Activated gamma-delta T cell treated with anti-CD3 and anti-CD28 coated beads, Interleukin-2, amount 50 U/mL, for 16 hours (primary cell): ENCODE measurements at places on chromosomes 1 and 21.

DNA sequence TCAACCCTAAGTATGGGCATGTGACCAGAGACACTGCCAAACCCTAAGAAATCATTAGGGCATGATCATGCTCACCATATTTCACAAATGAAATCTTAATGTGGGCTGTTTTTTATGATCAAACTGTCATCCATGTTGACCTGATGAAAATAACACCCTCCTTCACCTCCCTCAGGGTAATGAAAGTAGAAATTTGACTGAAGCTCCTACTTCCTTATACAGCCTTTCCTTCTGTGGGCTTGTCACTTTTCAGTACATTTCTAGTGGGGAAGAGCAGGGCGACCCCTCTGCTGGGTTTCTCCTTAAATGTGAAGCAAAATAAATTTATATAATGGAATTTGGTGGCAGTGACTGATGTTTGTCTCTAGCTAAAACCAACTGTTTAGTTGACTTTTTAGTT lies 25.9 kb downstream of the IVNS1ABP start:
- no peak for DNase-seq

- no peak for DNase-seq
These were observed 2.8 kb upstream of the ADAM30 start for GRCh38 chr1:119898981-119899720.

DNA sequence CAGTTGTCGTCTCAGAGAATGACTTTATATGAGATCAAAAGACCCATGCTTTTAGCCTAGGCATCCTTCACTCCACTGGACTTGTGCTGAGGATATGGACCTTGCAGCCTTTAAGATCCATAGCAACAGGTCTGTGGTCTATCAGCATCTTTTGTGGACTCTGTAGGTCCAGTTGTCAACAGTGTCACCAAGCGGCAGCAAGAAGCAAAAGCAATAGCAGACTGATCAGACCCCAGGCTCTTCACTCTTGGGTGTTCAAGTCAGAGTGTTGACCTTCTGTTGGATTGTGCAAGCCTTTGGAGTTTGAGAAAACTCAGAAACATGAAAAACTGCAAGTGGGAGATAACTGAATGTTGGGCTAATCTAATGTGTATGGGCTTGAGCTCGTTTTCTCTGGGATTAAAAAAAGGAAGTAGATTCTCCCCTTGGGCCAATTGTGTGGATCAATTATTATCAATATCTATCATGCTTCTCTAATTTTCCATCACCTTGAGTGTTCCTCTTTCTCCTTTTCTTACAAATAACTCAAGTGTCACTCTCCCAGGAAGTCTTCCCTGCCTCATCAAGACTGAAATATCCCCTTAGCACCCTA lies 144.2 kb downstream of the LYPLAL1 start:
- no peak for DNase-seq

- no peak for DNase-seq
These were observed 24.5 kb upstream of the SLC1A7 start for GRCh38 chr1:53166912-53167311.

GRCh38 chr21:36035381-36035791 lies 24.9 kb downstream of the SETD4 start:
- no peak for DNase-seq

- DNase-seq, result no peak
These were observed 37.1 kb upstream of the EXO1 start for GRCh38 chr1:241810769-241811405.

GRCh38 chr1:89484092-89485038 lies 40.3 kb upstream of the LRRC8B start:
- DNase-seq, result no peak

DNA sequence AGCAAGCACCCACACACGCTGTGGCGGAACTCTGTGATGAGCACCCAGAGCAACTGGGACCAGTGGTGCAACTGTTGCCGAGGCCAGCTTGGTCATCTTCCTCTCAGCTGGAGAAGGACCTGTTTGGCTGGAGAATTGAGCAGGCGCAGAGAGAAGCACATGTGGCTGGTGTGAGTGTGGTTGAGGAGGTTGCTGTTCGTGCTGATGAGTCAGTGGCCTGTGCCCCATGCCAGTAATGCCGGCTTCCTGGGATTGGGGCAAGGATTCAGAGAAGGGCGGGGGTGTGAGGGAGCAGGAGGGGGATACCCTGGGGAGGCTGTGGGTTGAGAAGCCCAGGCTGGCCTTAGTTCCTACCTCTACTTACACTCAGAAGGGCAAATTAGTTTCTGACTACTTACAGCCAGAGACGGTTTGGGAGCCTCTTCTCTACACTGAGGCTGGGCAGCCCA lies 57.5 kb upstream of the EPS8L3 start:
- no peak for DNase-seq

- DNase-seq, result no peak
These were observed 14.6 kb downstream of the NGF start for GRCh38 chr1:115323366-115324004.

DNA sequence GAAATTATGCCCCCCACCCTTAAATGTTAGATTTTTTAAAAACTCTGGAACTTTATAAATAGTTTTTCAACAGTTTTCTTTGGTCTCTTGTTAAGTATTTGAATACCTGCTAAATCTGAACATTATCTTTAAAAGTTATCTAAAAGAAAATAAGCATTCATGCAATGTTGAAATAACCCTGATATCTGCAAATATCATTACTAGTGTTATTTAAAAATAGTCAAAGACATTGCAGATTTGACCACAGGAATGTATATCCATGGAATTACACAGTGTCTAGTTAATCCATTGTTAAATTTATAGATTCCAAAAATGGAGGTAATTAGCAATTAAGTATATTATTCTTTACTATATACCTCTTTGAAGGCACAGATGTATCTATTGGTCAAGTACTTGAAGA lies 42.0 kb downstream of the PRRX1 start:
- no peak for DNase-seq

DNA sequence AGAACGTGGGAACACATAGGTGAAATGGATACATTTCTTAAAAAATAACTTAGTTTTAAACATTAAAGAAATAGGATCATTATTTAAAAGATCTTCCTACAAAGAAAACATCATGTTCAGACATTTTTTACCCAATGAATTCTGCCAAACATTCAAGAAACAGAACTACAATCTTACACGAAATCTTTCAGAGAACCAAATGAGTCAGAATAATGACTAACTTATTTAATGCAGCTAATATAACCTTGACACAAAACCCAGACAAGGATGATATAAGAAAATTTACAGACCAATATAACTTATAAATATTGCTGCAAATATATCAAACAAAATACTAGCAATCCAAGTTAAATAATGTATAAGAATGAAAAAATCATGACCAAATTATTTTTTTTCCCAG lies 220.1 kb upstream of the KCNK2 start:
- no peak for DNase-seq

DNA sequence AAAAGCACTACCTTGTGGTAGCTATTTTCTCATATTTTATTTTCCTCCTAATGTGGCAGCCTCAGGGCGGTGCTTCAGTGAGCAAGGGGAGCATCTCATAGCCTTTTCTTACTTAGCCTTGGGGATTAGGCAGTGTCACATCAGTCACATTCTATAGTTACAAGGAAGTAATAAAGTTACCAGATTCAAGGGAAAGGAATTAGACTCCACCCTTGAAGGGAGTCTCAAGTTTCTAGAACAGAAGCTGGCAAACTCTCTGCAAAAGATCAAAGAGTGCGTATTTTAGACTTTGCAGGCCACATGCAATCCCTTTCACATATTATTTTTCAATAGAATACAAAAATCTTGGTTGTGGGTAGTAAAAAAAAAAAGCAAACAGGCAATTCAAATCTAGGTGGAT lies 350.4 kb downstream of the AMY1C start:
- no peak for DNase-seq

DNA sequence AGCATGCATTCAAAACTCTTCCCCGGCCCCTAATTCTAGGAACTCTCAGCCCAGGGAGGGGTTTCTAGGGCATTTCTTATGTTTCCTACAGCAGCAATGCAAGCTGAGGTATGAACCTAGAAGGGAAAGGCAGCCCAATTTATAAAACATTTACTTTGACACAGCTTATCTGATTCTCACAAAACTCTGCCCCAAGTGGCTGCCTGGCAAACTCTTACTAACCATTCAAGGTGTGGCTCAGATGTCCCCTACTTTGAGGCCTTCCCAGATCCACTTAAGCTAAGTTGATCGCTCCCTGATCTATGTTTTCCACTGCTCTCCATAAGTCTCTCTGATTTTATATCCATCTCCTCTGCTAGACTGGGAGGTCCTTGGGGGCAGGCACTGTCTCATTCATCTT lies 35.4 kb downstream of the AK2 start:
- no peak for DNase-seq

DNA sequence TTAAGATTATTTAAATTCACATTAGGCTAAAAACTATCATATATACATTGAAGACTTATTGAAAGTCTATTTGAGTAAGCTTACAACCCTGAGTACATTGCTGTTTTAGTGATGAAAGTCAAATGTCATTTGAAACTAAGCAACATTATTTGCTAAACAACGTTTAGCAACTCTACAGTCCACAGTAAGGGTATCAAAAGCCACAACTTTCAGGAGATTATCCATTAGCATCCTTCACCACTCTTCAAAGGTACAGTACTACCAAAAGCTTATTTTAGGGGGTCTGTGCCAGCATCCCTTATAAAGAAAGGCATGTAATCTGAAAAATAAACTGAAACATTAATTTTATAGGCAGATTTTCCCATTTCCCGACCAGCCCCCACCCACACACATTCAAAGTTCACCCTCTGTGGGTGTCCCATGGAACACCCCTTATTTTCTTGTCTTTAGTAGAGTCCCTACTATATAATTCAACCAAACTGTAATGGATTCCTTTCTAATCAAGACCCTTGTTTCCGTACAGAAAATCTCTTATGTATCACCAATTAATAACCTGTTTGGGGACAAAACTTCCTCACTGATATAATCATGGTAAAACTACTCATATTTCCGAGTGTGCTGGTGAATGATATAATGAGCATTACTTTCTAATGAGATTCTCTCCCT lies 11.0 kb downstream of the SFPQ start:
- no peak for DNase-seq

GRCh38 chr1:2151911-2152310 lies 42.7 kb downstream of the FAAP20 start:
- no peak for DNase-seq

GRCh38 chr1:155999964-156000363 lies 20.8 kb downstream of the SSR2 start:
- no peak for DNase-seq

- DNase-seq, result no peak
These were observed 237.1 kb downstream of the AMY1C start for GRCh38 chr1:103986792-103987191.

DNA sequence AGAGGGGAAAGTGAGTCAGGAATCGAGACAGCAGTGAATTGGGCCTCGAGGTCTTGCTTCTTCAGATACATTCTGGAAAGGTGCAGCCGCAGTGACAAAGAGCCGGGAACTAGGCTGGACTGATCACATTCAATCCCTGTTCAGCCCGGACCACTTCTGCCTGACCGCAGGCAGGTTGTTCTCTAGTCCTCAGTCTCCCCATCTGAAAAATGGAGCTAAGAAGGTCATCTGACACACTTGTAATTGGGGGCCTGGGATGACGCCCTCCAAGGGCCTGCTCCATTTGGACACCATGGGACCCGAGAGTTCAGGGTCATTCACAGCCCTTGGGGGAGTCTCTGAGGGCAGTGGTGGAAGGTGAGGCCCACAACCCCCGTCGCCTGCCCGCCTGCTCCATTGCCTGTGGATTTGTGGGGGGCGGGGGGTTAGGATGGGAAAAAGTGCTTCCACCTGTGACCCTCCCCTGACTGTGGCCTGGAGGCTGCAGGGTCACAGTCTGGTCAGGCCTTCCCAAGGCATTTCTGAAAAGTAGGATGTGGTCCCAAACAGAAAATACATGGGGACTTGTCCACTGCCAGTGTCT lies 87.9 kb upstream of the CSF3R start:
- DNase-seq, result no peak

- DNase-seq, result no peak
These were observed 3.6 kb upstream of the CASQ1 start for GRCh38 chr1:160186729-160187128.

DNA sequence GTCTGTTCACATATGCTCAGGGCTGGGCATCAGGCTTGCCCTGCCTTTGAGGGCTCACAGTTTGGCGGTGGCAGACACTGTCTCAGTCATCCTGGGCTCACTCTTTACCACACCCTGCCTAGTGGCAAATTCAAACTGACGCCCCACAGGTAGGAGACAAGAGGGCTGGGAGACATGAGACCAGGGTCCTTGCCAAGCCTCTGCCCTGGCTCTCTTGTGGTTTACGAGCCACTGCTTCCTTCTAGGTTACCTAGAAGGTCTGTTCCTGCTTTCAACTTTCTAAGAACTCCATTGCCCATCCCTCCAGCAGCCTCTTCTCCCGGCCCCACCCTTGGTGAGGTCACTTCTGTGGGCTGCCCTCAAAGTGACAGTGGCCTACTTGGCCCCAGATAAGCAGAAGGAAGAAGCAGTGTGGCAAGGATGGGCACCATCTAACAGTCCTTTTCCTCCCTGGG lies 10.5 kb downstream of the KIF21B start:
- no peak for DNase-seq

DNA sequence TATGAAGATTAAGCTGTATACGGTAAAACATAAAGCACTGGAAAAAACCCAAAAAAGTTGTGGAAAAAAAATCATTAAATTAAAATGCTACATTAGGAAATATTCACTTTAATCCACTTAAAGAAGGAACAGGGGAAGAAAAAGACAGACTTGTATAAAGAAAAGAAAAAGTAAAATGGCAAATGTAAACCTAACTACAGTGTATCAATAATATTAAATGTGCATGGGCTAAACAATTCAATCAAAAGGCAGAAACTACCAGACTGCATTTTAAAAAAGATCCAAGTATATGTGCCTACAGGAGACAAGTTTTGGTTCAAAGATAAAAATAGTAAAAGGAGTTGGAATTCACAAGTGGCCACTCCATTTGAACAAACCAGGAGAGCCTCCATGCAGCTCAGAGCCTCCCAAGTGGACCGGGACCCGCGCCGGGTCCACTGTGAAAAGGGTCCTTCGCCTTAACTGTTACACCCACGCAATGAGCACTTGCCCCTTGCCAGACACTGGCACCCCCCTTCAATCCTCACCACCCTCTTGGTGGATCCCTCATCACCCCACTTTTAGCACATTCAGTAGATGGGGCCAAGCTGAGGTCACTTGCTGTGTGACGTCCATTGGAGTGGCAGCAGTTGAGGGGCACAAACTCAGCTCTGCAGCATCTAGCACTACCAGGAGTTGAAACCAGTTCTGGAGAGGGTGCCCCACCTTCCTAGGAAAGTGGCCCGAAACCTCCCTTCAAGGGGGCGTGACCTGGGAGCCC lies 898 bp downstream of the C1orf174 start:
- no peak for DNase-seq
